Esophagus squamous epithelium (tissue), 5 donors: ENCODE measurements at places on chromosomes 6 and 20. TPM values are rescaled to one million over a fixed set of nuclear protein-coding genes. Genes with fewer than 3 reads are reported as not detected.

DNA sequence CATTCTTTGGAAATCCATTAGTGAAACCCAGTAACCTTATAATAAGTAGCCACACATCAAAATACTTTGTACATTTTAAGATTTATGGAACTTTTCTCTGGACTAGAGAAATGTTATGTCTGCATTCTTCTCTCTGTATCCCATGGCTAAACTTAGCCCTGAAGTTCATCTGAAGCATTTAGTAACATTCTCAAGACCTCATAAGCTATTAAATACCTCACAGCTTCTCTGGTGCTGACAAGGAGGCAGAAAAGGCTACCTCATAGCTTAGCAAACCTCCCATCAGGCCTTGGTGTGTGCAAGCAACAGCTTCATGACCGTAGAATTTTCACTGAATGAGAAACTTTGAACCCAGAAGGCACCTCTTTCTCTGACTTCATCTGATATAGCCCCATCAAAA, 38.9 kb upstream of the HDGFL1 start:
- DNase-seq: no peak

GRCh38 chr6:70956451-70957283, at the start of gene B3GAT2:
Gene B3GAT2 (minus strand): TSS chr6:70957060. CDS start chr6:70956429, 631 bp downstream.
- no peak for DNase-seq

GRCh38 chr6:117232196-117232595, 33.2 kb upstream of the VGLL2 start:
- DNase-seq: no peak

RAMACL gene
- total RNA-seq: 0.99 TPM

PRRT1 gene
- not detected for total RNA-seq
